NCI-H1105 treated with DMSO at 0.1 percent for 48 hours (cell line): ENCODE measurements at places on chromosomes 13 and 19.

- no peak for DNase-seq
Observed at GRCh38 chr13:86922936-86923335, 748.2 kb upstream of the SLITRK5 start.

DNA sequence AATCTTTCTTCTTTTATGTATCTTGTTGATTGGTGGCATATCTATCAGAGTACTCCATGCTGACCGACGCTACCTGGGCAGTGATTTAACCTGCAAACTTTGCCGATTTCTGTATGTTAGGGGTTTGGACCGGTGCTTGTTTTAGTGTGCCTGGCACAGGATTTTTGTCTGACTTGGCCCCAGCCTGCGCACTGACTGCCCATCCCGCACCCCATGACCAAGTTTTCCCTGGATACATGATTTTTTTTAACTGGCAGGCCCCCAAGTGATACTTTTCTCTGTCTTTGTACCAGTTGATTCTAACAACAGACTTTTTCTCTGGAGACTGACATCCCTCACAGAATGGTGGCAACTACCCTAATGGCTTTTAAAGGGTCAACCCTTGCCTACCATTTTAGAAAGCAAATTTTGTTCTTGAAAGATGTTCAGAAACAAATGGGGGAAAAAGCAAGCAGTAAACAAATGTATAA, 69.0 kb upstream of the C1QTNF9B start:
- DNase-seq = no peak

- no peak for DNase-seq
Observed at GRCh38 chr13:110305001-110305400, 2.0 kb downstream of the COL4A1 start.

DNA sequence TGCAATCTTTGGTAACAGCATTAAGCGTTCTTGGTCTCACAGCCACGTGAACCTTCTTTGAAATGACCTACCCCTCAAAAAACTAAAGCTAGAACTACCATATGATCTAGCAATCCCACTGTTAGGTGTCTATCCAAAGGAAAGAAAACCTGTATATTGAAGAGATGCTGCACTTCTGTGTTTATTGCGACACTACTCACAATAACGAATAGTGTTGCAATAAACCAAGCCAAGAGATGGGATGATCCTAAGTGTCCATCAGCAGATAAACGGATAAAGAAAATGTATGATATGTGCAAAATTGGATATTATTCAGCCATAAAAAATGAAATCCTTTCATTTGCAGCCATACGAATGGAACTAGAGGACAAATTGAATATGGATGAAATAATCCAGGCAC, 637.9 kb downstream of the EFNB2 start:
- no peak for DNase-seq

DNA sequence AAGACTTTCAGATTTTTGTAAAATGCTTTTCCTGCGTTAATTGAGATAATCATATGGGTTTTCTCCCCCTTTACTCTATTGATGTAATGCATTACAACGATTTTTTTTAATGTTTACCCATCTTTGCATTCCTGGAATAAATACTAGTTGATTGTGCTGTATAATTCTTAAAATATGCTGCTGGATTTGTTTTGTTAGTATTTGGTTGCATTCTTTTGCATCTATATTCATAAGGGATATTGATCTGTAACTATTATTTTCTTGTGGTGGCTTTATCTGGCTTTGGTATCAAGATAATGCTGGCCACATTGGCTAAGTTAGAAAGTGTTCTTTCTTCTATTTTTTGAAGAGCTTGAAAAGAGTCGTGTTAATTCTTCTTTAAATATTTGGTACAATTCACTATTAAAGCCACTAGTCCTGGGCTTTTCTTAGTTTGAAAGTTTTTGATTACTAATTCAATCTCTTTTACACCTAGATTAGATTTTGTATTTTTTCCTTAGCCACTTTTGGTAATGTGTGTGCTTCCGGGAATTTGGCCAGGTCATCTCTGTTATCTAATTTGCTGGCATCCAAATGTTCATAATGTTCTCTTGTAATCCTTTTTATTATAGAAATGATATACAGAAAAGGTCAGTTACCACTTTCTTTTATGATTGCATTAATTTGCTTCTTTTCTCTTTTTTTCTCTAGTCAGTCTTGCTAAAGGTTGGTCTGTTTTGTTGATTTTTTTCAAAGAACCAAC, 29.8 kb downstream of the KL start:
- no peak for DNase-seq

- no peak for DNase-seq
Observed at GRCh38 chr13:113739527-113740285, 19.3 kb upstream of the TMEM255B start.

- no peak for DNase-seq
Observed at GRCh38 chr19:53866865-53867224, 838 bp upstream of the MYADM start.

DNA sequence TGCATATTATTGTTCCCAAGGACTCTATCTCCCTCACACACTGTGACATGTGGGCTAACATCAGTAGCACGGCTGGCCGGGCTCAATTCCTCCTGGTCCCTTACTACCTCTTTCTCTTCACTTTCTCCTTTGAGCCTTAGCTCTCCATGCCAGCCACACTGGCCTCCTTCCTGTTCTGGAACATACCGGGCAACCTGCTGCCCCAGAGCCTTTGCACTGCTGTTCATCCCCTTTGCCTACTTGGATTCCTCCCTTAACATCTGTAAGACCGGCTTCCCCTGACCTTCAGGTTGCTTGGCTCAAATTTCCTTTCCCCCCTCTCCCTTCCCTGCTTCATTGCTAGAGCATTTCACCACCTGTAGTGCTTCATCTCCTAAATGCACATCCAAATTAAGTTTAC, 17.1 kb downstream of the IRS2 start:
- DNase-seq = no peak

DNA sequence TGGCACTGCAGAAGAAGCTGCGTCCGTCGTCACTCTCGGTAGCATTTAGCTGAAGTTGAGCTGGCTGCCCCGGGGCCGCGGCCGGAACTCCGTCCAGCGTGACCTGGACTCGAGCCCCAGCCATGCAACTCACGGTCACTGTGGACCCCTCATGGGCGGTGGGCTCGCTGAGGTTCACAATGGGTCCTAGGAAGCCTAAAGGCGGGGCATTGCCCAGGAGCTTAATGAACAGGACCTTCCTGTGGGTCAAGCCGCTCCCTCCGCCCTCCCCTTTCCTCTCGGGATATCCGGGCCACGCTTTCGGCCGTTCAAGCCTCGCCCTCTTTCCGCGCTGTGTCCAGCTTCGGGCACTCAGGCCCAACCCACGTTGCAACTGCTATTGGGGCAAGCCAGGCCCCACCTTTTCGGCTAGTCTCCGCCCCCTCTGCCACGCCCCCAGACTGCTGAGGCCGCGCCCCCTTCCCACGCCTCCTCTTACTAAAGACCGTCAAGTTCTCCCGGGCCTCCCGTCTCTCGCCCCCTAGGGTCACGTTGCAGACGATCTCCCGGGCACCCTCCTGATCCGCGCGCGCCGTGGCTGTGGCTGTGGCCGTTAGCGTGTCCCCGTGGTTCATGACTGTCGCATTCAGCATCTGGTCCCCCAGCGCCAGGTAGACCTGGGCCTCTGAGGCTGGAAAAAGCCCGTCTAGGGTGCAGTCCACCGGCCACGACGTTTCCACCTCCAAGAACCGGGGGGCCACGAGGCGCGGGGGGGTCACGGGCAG, 1.4 kb upstream of the RAVER1 start:
- peak; percentile 49 for DNase-seq

GRCh38 chr13:109113427-109113826, 484.0 kb downstream of the MYO16 start:
- no peak for DNase-seq

DNA sequence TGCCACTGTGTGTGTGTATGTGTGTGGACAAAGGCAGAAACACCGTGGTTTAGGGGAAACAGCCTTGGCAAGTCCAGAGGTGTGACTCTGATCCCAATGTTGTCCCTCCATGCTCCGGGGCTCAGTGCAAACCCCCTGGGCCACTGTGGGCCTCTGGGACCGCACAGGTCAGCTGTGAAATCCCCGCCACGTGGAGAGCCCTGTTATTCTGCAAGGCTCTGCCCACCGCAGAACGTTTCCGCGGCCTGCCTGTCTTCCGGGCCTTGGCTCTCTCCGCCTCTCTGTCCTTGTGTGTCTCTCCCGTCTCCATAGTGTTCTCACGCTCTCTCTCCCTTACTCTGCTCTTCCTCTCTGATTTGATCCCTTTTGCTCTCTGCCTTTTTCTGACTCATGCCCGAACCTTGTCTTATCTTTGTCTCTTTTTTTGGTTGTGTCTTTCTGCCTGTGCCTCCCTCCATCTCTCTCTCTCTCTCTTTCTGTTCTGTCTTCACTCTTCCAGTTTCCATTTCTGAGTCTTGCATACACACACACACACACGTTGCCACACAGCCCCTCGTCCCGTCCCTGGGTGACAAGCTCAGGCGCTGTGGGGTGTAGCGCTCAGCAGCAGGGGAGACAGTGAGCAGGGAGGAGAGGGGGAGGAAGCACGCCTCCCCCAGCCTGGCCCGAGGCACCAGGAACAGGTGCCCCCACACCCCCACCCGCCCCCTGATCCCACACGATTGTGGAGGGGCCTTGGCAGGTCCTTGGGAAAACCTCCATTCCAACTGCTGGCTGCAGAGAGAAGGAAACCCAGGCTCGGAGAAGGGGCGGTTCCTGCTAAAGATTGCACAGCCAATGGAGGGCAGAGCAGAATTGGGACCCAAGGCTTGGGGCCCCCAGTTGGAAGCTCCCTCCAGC, 3.0 kb downstream of the TTYH1 start:
- no peak for DNase-seq

DNA sequence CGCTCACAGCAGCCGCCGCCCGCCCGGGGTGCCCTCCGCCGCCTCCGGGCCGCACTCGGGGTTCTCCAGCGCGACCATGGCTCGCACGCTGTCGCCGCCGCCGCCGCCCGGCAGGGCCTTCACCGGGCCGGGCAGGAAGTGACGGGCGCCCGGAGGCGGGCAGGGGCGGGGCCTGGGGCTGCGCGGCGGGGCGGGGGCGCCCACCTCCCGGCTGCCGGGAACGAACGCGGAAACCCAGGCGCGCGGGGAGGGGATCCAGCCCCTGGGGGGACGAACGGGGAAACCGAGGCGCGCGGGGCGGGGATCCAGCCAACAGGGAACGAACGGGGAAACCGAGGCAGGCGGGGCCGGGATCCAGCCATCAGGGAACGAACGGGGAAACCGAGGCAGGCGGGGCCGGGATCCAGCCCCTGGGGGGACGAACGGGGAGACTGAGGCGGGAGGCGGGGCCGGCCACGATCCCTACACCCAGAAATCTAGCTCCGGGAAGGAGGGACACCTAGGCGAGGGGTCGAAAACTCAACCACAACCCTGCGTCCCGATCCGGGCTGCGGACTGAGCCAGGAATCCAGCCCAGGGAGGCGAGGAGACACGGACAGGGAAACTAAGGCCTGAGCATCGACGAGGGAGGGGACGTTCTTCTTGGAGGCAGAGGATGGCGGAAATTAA, at the start of gene R3HDM4:
R3HDM4 (minus strand) TSS at position 140 of the 669 bp plus-strand sequence; CDS start at position 78, 62 bp downstream.
- peak; percentile 34 for DNase-seq

DNA sequence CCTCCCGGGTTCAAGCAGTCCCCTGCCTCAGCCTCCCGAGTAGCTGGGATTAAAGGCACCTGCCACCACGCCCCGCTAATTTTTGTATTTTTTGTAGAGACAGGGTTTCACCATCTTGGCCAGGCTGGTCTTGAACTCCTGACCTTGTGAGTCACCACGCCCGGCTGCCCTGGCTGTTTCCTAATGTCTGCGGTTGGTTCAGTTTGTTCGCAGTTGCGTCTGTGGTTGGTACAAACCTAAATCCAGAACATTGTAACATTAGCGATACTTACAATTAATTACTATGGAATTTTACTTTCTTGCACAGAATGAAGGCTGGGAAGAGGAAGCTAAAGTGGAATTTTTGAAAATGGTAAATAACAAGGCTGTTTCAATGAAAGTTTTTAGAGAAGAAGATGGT, 38.1 kb downstream of the RNF17 start:
- DNase-seq = no peak

- no peak for DNase-seq
Observed at GRCh38 chr13:35957241-35957731, 173.9 kb downstream of the DCLK1 start.

- peak; percentile 33 for DNase-seq
Observed at GRCh38 chr19:6862673-6863078, 24.7 kb upstream of the ADGRE1 start.

DNA sequence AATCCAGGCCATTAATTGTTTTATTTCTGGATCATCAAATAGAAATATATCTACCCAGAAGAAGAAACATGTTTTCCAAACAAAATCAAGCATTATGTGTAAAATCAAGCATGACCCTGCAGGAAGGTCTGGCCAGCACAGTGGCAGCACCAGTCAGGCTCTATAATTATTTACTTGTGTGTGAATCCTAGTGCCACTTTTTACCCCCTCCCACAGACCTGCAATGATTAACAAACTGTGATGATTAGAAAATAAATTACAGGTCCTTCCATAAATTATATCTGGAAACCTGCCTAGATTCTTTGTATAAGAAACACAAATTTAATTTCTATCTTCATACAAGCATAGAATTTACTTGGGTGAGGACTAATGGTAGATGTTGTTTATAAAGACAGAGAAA, 186.1 kb downstream of the GPC6 start:
- peak; percentile 28 for DNase-seq

GRCh38 chr19:4660181-4660791, 9.9 kb downstream of the MYDGF start:
- DNase-seq = no peak

DNA sequence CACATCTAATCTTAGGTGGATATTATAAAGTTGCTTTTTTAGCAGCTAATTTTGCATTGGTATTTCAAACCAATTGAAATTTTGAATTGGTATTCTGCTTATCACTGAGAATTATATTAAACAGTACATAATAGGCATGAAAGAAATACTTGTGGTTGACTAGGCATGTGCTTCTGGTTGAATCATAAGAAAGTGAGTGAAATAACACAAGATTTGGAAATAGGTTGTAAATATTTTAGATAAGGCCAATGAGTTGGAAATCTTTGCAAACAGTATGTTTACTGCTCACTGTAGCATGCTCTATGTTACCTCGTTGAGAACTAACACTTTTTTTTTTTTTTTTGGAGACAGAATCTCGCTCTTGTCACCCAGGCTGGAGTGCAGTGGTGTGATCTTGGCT, 66.8 kb upstream of the RFC3 start:
- DNase-seq = no peak

DNA sequence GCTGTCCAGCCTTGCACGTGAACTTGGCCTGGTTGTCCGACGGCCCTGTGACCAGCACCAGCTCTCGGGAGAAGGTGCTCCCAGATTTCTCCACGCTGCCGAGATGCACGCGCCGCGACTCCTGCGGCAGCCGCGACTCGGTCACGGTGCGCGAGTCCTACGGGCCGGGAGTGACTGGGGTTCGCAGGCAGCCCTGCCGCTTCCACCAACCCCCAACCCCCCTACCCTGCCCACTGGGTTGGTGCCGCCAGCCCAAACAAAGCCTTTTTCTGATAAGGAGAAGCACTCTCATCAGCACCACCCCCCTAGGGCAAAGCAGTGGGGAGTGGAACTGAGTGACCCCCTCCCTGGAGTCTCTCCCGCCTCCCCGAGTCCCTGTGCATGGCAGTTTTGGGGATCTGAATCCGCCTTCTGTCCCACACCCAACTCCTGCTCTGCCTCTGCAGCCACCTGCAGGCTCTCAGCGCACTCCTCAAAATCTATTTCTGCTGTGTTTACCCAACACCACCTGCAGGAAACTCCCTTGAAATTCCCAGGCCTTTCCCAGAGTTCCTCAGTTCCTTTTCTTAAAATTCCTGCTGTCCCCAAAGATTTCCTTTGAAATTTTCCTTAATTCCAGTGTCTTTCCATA, 6.2 kb downstream of the NPHS1 start:
- peak; percentile 44 for DNase-seq

- no peak for DNase-seq
Observed at GRCh38 chr13:111491659-111492058, 171.2 kb downstream of the TEX29 start.

- peak; percentile 46 for DNase-seq
Observed at GRCh38 chr19:57803594-57804325, 11.0 kb downstream of the ZNF552 start.

- no peak for DNase-seq
Observed at GRCh38 chr13:97542102-97542685, 108.2 kb downstream of the RAP2A start.
